ENCODE measurements at places on chromosomes 6 and 20.
A peak's percentile ranks its signal among the peaks of the same experiment; 100 is the strongest.

DNA sequence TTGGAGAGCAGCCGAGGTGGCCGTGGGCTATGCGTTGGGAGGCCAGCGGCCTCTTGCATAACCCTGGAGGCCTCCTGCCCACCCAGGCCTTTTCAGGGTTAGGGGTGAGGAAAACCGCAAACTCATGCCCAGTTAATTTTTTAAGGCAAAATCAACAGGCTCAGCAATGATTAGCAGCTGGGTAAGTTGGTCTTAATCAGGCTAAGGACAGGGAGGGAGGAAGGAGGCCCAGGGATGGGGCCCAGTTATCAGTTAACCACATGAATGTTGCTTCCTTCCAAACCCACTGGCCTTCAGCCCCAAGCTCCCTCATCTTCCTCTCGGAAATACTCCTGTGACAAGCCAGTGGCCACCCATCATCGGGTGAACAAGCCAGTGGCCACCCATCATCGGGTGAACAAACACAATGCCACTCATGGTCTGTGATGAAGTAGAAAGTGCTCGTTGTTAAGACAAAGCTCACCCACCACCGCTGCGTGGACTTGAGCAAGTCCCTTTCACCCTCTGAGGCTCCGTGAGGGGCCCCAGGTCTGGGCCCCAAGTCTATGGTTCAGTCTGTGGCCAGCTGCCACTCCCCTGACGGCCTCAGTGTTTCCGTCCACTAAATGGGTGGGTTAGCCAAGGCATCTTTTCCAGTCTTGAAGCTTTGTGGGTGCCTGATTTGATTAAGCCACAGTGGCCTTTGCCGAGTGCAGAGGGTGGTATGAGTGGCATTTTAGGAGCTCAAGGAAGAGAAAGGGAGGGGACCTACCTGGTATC lies 39.4 kb downstream of the HNF4A start:
- no peak for DNase-seq

DNA sequence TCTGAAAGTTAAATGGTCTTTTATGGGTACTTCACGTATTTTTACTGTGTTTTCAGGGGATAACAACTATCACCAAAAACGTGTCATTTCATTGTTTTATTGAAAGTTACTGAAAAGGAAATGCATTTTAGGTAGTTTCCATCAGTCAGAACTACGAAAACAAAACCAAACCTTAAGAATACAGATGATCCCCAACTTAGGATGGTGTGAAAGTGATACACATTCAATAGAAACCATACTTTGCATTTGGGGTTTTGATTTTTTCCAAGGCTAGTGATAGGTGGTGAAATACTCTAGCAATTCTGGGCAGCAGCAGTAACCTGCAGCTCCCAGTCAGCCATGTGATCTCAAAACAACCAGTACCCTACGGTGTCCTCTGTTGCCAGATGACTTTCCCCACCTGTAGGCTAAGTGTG lies 25.9 kb upstream of the EFHC1 start:
- DNase-seq, result peak; percentile 37

DNA sequence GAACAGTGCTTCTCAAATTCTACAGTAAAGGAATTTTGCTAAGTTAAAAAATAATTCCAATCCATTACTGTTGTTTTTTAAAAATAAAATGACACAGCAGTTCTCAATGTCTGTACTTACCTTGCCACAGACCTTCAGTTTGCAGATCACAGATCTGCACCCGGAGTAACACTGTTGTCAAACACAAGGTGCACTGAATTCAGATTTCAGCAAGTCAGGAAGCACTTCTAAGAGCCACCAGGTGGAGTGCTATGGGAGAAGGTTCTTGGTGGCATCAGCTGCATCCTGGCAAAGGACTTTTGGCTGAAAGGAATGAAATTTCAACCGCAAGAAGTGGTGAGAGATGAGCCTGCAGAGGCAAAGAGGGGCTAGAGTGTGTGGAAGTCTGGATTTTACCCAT lies 17.4 kb downstream of the RSPH4A start:
- DNase-seq, result no peak

GRCh38 chr20:1396702-1397101 lies 3.8 kb upstream of the FKBP1A start:
- DNase-seq, result no peak

GRCh38 chr6:72740135-72740534 lies 118.3 kb downstream of the KCNQ5 start:
- no peak for DNase-seq

DNA sequence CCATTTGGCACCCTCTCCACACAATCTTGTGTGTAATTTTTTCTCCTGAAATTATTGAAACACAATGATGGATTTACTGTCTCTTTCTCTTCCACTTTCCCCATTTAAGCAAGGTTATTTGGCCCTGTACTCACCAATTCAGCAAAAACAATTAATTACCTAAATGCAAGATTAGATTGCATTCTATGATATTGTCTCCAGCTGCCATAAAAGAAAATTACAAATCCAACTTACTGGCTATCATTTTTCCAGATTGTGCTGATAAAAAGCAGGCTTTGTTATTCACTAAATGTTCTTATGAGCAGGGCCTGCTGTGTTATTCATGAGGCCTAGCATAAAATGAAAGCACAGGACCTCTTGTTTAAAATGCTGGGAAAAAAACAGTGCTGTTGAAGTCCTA lies 95.8 kb upstream of the IRAK1BP1 start:
- no peak for DNase-seq

DNA sequence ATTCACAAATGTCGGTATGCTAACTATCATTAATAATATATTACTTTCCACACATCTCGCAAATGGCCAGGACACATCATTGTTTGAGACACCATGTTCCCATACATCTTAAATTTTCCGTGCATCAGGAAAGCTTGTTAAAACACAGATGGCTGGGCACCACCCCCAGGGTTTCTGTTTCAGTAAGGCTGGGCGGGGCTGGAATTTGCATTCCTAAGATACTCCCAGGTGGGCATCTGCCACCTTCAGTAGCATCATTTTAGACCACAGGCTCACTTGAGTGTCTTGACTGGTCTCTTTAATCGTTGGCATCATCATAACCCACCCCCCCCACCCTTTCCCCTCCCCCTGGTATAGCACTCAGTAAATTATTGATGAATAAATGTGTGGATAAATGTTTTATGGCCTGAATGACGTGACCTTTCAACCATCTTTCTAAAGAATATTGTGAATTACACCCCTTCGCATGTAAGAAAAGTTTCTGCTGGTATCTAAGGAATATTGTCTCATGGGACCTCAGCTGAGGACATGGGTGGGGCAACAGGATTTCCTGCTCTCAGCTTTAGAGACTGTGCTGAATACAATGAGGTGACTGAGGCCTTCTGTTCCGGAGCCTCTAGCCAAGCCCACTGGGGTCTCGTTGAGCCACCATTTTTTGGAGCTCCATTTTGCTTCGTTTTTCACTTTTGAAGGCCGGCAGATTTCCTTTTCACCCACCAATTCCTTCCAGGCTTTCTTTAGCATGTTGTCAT lies 124.1 kb upstream of the NEDD9 start:
- DNase-seq, result no peak

- DNase-seq, result no peak
Observed at GRCh38 chr6:119481976-119482375, 132.4 kb upstream of the MAN1A1 start.

GRCh38 chr6:87789198-87789899 lies 87.3 kb upstream of the AKIRIN2 start:
- no peak for DNase-seq

DNA sequence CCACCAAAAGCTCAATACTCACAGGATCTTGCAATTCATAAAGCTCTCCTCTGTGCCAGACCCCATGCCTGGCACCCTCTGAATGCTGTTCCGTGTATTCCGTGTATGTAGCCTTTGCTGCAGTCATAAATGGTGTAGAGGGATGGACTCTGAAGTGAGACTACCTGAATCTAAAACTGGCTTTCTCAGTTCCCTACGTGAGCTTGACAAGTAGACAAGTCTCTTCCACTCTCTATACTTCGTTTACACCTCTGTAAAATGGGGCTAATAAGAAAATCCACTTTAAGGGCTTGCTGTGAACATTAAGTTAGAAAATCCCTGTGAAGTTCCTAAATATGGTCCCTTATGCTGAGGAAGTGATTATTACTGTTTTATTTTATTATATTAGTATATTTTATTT lies 31.5 kb downstream of the PPP1R16B start:
- no peak for DNase-seq

DNA sequence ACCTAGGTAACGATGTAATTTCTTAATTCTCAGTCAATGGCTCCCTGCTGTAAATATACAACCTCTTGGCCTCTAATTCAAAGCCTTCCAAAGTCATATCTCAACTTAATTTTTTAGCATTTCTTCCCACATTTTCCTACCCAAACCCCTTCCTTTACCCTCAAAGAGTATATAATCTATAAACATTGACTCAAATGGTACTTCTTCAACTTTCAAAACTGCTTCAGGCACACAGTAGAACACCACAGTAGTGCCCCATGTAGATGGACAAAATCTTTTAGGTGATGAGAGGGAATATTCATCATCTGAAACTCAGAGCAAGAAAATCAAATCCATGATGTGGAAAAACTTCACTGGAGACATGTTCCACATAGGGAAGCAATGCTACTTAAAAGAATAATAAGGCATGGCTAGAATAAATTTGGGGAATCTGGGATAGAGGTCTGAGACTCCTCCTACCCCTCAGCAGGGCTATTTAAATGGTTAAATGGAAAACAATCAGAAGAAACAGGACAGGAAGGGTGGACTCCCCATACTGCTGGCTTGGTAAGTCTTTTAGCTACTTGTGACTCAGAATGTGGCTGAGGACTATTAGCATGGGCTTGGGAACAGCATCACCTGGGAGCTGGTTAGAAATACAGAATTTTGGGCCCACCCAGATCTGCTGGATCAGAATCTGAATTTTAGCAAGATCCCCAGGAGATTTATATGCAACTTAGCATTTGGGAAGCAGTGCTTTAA lies 6.4 kb downstream of the SLC22A2 start:
- DNase-seq, result no peak

DNA sequence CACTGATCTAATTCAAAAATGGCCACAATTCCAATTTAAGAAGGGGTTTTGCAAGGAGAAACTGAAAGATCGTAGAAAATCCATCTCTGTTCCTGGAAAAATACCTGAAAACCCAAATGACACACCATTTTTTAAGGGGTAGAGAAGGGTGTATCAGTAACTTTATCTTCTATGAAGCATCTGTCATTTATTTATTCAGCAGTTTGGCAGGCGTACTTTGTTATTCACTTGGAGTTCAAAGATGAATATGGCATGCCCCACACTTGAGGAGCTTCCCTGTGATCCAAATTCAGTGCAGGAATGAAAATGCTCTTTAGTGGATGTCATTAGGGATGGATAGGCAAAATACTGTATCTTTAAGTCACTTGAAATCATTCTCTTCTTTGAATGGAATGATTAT lies 7.2 kb downstream of the HINT3 start:
- no peak for DNase-seq

DNA sequence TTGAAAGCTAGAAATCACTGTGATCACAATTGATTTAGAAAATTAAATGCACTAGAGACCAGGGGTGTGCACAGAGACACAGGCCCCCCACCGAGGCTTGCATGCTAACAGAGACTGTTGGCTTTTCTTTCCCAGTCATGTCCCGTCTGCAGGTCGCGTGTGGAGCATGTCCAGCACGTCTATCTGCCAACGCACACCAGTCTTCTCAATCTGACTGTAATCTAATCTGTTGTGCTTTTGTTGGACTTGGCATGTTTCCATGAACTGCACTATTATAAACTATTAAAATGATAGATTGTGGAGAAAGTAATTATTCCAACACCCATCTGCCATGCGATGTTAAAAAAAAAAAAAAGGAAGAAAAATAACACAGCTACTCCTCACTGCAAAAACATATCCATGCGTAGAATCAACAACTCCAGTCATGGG lies 17.7 kb downstream of the MYLIP start:
- DNase-seq, result no peak

DNA sequence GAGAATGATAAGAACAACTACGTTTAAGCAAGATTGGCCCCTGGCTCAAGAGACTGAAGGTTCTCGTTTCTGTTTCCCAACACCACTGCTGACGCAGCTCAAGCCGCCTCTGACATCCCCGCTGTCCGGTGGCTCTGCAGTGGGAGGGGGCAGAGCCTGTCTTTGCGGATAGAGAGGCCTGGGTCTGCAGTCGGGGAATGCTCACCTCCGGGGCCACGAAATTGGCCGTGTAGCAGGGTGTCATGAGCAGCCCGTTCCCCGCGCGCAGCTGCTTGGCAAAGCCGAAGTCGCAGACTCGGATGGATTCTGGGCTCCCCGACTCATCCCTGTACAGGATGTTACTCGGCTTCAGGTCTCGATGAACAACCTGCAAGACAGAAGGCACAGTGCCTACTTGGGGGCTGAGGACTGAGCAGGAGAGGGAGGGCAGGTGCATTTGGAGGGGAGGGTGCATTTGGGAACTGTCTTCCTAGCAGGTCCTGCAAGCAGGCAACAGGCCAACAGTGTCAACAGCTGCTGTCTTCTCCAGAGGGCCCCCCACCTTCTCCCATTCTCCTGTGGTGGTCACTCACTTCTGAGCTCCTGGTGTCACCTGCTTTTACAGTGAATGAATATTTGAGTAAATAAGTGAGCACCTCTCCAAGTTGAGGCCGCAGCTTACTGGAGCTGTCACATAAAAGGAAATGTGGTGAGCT lies 40.5 kb upstream of the MPC1 start:
- DNase-seq, result no peak

GRCh38 chr20:63473555-63474449 lies 1.3 kb upstream of the KCNQ2 start:
- DNase-seq, result no peak

GRCh38 chr6:42131531-42131930 lies 10.9 kb downstream of the C6orf132 start:
- DNase-seq, result no peak

- peak; percentile 11 for DNase-seq
Observed at GRCh38 chr6:44976677-44977641, 351.2 kb upstream of the RUNX2 start.

GRCh38 chr6:112044856-112045255 lies 9.0 kb upstream of the CCN6 start:
- DNase-seq, result no peak

GRCh38 chr6:108557494-108558371 lies 3.0 kb upstream of the FOXO3 start:
- DNase-seq, result peak; percentile 75

DNA sequence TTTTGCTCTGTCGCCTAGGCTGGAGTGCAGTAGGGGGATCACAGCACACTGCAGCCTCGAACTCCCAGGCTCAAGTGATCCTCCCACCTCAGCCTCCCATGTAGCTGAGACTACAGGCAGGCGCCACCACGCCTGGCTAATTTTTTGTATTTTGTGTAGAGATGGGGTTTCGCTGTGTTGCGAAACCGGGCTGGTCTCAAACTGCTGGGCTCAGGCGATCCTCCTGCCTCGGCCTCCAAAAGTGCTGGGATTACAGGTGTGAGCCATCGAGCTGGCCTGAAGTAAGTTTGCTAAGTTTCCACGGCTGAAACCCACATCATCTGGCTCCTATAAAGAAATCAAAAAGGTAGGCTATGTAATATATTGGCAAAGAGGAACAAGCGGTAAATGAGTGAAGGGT lies 1.4 kb upstream of the MYLIP start:
- DNase-seq, result no peak

- DNase-seq, result no peak
Observed at GRCh38 chr6:134029495-134030455, 22.6 kb downstream of the SLC2A12 start.

- DNase-seq, result peak; percentile 63
Observed at GRCh38 chr6:156780102-156780641, 3.0 kb downstream of the ARID1B start.

GRCh38 chr6:160249671-160250070 lies 8.9 kb downstream of the SLC22A2 start:
- no peak for DNase-seq

- DNase-seq, result peak; percentile 14
Observed at GRCh38 chr6:107064579-107065065, 36.6 kb downstream of the MTRES1 start.

- DNase-seq, result peak; percentile 54
Observed at GRCh38 chr6:150006961-150007464, 18.3 kb downstream of the RAET1L start.

- DNase-seq, result peak; percentile 52
Observed at GRCh38 chr20:25148181-25148981, 47.1 kb upstream of the ENTPD6 start.

Data from stimulated activated CD4-positive, alpha-beta T cell treated with anti-CD3 and anti-CD28 coated beads, Interleukin-4, amount 100 ng/mL, for 24 hours (primary cell).